Hippocampal formation (tissue), 2 donors: ENCODE measurements at places on chromosomes 6 and 20.

DNA sequence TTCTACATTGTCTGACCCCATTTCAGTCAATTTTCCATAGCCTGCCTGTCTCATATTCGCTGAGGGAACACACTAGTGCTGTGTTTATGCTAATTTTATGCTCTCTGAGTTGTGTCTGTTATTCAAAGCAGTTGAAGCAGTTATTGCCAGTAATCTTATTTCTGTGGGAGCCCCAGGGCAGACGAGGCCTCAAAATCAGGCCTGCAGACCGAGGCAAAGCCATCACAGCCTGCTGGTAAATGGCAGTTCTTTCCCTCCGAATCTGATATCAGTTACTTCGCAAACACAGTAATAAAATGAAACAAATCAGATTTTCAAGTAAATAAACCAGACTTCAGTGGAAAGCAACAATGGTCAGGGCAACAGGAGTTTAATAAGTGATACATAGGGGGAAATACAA, 508.4 kb downstream of the PKHD1 start:
- no peak for DNase-seq

DNA sequence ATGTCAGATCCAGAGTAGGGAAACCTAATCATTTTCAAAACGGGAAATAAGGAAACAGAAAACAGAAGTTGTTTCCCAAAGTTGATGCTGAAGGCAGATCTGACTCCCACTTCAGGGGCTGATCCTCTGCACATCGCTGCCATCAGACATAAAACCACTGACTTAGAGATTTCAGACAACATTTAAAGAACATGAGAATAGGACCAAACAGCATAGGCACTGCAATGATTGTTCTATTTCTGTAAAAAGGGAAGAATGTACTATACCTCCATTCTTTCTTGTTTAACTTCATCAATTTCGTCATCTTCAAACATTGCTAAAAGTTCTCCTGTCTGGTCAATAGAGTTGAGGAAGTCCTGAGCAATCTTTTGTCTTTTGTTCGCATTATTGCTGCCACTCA, 324.7 kb upstream of the RUNX2 start:
- DNase-seq = peak; percentile 7

DNA sequence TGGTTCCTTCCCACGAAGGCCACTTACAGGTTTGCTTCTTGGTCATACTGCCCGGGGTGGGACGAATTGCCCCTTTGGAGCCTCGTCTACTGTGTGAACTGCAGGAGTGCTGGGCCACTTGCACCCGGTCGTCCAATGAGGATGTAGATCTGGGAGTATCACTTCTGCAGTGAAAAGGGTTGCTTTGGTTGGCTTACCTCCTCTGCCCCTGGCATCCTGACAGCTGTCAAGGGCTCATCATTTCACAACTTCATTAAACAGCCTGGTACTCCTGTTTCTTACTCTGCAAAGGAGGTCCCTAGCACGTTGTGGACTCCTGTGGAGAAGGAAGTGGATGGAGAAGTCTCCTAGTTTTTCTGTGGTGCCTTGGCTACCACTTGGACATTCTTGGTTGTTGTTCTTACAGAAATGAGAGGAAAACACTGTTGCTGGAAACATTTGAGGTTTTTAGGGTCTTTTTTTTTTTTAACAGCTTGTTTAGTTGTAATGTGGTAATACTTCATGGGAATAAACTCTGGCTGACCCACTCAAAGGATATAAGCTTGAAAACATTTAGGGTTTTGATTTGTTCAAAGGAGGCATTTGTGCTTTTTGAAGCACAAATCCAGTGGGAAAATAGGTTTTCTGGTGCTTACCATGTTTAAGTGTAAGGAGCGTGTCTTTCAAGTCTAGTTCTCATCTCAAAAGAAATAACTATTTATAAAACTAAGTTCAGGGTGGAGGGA, 60.7 kb downstream of the AKAP12 start:
- no peak for DNase-seq

- no peak for DNase-seq
Measured at GRCh38 chr20:59972037-59972801, 14.0 kb downstream of the CDH26 start.

- DNase-seq = no peak
Measured at GRCh38 chr6:30964075-30964474, 19.4 kb upstream of the MUC21 start.

DNA sequence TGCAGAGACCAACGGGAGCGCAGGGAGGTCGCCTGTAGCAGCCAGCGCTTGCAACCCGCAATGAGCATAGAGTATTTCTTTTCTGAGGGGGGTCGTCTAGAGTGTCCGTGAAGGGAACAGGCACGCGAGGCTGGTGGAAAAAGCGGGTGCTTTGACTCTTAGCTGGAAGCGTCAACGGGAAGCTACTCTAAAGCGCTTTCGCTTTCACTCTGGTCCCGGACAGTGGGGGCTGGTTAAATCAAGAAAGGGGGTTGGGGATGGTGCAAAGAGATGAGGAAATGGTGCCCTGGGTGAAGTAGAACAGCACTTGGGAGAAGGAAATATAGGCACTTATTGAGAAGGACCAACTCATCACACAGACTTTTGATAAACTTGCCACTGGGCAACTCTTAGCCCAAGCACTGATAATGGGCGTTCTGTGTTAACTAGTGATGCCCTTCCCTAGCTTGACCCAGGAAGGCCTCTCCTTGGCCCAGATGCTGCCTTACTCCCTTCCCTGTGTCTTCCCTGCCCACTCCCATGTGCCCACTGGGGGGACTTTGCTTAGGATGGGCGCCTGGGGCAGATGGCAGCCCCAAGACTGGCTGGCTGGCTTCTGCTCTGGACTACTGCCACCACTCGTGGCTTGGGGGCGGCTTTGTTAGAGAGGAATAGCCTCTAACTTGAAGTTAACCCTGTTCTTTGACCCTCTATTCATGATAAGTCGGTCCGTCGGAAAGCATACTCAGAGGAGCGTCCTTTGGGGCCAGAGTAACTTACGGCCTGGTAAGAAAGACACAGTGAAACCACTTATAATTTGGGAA, 585 bp downstream of the PSMB9 start:
- peak; percentile 65 for DNase-seq

GRCh38 chr20:4300921-4301320, 285.6 kb upstream of the RNF24 start:
- no peak for DNase-seq

GRCh38 chr6:21189759-21190158, 403.8 kb upstream of the SOX4 start:
- DNase-seq = no peak

- no peak for DNase-seq
Measured at GRCh38 chr6:78615430-78615904, 251.9 kb upstream of the IRAK1BP1 start.

- DNase-seq = no peak
Measured at GRCh38 chr6:69758214-69758613, 38.6 kb downstream of the LMBRD1 start.

DNA sequence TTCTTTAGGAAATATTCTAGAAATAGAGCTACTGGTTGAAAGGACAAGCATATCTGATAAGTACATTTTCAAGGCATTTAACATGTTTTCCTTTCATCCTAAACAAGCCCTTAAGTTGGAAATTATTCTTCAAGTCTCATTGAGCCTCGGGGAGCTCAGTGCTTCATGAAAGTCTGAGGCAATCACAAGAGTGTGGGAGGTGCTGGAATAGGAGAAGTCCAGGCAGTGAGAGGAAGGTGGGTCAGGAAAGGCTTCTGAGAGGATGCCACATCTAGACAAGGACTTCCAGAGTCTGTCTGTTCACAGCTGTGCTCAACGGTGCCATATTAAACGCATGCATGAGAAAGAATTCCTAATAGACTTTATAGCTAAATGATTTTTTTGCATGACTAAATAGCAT, 69.8 kb downstream of the CD83 start:
- DNase-seq = no peak

- no peak for DNase-seq
Measured at GRCh38 chr6:30591008-30591407, 19.8 kb downstream of the ABCF1 start.

GRCh38 chr6:88532241-88532860, 366.2 kb upstream of the CNR1 start:
- no peak for DNase-seq

- DNase-seq = no peak
Measured at GRCh38 chr20:44176833-44177534, 10.0 kb downstream of the JPH2 start.

DNA sequence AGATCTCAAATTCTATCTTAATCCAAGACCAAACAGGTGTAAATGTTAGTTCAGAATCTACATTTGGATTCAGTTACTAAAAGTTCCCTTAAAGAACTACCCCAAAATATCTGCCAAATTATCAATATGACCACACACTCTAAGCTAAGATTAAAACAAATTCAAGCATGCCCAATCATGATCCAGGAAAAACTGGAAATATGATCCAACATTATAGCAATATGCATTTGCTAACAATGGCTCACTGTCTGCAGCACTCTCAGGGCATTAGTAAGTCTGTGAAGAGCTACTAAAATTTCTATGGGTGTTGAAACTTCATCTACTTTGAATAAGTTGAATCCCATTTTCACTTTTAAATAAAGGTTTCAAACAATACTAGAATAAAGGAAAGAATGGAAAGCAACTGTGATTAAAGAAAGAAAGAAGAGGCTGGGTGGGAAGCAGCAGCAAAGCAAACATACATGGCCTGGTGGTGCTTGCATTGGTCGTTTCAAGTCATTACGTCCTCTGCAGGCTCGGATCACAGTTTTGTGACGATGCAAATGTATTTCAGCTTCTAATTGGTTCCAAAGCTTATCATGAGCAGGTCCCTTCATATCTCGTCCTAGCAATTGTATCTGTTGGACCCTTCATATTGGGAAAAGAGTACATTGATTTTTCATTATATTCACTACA, 29.2 kb downstream of the GOPC start:
- DNase-seq = no peak

- no peak for DNase-seq
Measured at GRCh38 chr6:40799296-40800140, 212.4 kb upstream of the LRFN2 start.

- no peak for DNase-seq
Measured at GRCh38 chr6:124989136-124989983, 27.1 kb downstream of the RNF217 start.

- DNase-seq = no peak
Measured at GRCh38 chr6:56463443-56463842, 179.2 kb downstream of the DST start.

- DNase-seq = no peak
Measured at GRCh38 chr20:48826883-48827771, 672 bp downstream of the PREX1 start.

- DNase-seq = no peak
Measured at GRCh38 chr6:129432738-129433137, 277.2 kb downstream of the ARHGAP18 start.

DNA sequence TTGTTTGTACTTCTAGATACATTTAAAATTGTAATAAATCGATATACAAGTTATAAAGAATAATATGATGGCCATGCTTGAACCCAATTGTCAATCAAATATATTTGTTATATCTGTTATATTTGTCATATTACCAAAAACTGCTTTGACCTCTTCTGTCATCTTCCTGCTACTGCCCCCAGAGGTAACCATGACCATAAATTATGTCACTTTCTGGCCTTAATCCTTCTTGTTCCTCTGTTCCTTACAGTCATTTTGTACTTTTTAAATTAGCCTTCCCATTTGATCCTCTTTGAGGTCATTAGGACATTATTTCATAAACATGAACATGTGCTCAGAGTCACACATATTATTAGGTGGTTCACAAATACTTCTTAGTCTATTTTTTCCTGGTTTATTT, 124.7 kb downstream of the HFE start:
- DNase-seq = no peak

- DNase-seq = no peak
Measured at GRCh38 chr20:54067606-54068174, 2.7 kb downstream of the BCAS1 start.

GRCh38 chr6:14452567-14453527, 335.3 kb downstream of the CD83 start:
- DNase-seq = no peak

GRCh38 chr6:32092760-32093497, 16.2 kb downstream of the TNXB start:
- peak; percentile 9 for DNase-seq

- DNase-seq = no peak
Measured at GRCh38 chr6:119171088-119171841, 92.8 kb upstream of the FAM184A start.

DNA sequence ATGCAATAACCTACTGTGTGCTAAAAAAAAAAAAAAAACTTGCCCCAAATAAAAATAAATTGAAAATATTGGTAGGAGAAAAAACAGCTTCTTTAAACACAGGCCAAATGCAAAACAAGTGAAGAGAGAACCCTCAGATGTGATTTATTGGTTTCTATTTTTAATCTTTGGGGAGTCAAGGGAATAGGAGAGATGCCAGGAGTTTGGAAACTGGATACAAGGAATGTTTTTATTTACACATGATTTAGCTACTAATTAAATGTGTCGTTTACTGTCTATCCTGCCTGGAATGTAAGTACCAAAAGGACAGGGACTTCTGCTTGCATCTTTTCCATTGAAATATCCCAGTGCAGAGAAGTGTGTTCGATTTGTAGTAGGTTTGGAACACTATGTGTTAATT, 810.7 kb downstream of the MAFB start:
- no peak for DNase-seq

GRCh38 chr20:50309280-50309763, 118.7 kb downstream of the CEBPB start:
- DNase-seq = no peak

DNA sequence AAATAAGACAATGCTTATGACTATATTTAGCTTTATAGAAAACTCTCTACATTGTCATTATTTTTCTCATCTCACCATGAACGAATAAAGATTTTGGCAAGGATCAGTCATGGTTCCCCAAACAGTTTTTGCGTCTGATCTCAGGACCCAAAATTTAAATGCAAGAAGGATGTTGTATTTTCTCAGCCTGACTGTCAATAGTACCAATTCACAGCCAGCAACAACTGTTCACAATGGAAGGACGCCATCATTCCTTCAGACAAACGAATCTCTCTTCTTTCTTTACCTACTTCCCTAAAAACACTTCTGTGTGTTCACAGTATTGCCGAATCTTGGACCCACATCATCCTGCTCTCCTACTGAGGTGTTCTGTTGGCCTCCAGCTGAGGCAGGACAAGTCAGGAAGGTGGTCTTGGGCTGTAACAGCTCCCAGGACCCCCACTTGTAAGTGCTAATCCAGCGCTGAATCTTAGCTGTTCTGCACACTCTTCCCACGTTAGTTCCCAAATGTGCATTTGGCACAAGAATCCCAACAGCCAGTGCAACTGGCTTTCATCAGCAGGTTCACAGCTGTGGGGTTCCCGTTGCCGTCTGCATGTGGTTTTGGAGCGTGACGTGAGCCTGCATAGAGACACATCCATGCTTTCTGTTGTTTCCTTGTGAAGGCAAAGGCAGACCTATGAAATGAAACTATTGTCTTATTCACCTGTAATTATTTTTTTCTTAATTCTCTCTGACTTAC, 600.0 kb downstream of the QKI start:
- DNase-seq = no peak

GRCh38 chr6:100186552-100186951, 192.5 kb upstream of the MCHR2 start:
- no peak for DNase-seq

- DNase-seq = no peak
Measured at GRCh38 chr6:147135211-147135681, 69.0 kb upstream of the STXBP5 start.

DNA sequence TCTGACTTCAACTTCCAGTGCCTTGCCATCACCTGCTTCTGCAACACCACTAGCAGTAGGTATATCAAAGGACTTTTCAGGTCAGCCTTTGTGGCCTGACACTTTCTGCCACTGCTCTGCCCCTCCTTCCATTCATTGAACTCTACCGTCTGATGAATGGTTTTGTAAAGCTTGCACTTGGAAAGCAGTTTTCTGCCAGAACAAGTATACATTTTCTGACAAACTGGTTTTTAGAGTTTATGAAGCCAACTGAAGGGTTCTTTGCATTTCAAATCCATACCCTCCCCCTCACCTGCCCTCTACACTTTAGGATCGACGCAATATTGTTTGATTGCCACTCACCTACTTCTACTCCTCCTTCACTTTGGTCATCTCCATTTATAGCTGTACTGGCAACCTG, 603.1 kb downstream of the HACE1 start:
- no peak for DNase-seq
